ENCODE measurements at places on chromosomes 4 and X. TPM values are rescaled to one million over a fixed set of nuclear protein-coding genes. Genes with fewer than 3 reads are reported as not detected.

Gene PPAT
- polyA plus RNA-seq = 14.0 TPM

Gene SOWAHB
- polyA plus RNA-seq = not detected

Gene HEPH
- not detected for polyA plus RNA-seq

Gene GUCY1B1
- 0.16 TPM for polyA plus RNA-seq

Gene IL2RG
- polyA plus RNA-seq = 1,074 TPM

- H3K27ac ChIP-seq = no peak overlapping the region
- H3K27me3 ChIP-seq = no peaks in the 10 kb centered on the region
- no peaks in the 10 kb centered on the region for H3K4me1 ChIP-seq
- no peaks in the 10 kb centered on the region for H3K36me3 ChIP-seq
- DNase-seq = no peak
- H3K4me3 ChIP-seq = no peak overlapping the region
Measured at GRCh38 chrX:69133921-69134542, 31.2 kb downstream of the PJA1 start.

Data from CD4-positive, CD25-positive, alpha-beta regulatory T cell (primary cell).